ENCODE measurements at places on chromosomes 13 and 19.

DNA sequence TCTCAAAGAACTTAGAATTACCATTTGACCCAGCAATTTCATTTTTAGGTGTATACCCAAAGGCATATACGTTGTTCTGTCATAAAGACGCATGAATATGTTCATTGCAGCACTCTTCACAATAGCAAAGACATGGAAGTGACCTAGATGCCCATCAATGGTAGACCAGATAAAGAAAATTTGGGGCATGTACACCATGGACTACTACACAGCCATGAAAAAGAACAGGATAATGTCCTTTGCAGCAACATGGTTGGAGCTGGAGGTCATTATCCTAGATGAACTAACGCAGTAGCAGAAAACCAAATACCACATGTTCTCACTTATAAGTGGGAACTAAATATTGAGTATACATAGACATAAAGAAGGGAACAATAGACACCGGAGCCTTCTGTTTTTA is 20.7 kb downstream of the PAN3 start:
- DNase-seq = no peak

DNA sequence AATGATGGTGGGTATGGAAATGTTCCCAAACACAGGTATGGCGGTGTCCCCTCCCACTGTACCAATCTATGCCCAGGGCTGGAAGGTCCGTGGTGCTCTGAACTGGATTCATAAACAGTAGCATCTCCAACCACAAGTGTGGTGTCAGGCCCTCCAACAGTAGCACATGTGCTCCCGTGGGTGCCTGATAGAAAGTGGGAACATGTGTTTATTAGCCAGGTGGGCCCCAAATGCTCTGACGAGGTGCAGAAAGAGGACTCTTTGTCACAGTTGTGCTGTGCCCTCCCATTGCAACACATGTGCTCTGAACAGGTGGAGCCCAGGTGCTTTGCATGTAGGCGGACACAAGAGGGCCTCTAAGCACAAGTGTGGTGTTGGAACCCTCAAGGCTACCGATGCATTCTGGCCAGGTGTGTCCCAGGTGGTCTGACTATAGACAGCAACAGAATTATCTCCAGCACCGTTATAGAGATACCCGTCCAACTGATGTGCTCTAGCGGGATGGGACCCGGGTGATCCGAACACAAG is 75.4 kb upstream of the ZNF30 start:
- DNase-seq = peak; percentile 12

- no peak for DNase-seq
These were observed 57.7 kb downstream of the ANKRD10 start for GRCh38 chr13:110856942-110857835.

DNA sequence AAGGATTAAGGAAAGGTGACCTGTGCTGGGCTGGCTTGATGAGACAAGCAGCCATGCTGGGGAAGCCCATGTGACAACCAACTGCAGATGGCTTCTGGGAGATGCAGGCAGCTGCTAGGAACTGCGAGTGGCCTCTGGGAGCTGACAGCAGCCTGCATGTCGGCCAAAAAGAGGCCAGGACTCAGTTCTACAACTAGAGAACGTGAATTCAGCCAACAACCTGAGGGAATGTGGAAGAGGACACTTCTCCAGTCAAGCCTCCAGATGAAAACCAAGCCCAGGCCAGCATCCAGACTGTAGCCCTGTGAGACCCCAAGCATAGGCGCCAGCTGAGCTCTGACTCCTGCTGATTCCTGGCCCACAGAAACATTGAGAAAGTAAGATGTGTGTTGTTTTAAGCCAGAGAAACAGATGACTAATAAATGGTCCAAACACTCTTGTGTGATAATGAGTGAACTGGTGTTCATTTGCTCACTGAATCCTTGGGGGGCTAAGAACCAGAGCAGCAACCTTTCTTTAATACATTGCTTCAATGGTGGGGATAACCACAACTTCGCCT is 45.0 kb downstream of the SLC7A1 start:
- DNase-seq = no peak

GRCh38 chr13:65378943-65379519 is 1851.1 kb downstream of the PCDH9 start:
- peak; percentile 5 for DNase-seq

DNA sequence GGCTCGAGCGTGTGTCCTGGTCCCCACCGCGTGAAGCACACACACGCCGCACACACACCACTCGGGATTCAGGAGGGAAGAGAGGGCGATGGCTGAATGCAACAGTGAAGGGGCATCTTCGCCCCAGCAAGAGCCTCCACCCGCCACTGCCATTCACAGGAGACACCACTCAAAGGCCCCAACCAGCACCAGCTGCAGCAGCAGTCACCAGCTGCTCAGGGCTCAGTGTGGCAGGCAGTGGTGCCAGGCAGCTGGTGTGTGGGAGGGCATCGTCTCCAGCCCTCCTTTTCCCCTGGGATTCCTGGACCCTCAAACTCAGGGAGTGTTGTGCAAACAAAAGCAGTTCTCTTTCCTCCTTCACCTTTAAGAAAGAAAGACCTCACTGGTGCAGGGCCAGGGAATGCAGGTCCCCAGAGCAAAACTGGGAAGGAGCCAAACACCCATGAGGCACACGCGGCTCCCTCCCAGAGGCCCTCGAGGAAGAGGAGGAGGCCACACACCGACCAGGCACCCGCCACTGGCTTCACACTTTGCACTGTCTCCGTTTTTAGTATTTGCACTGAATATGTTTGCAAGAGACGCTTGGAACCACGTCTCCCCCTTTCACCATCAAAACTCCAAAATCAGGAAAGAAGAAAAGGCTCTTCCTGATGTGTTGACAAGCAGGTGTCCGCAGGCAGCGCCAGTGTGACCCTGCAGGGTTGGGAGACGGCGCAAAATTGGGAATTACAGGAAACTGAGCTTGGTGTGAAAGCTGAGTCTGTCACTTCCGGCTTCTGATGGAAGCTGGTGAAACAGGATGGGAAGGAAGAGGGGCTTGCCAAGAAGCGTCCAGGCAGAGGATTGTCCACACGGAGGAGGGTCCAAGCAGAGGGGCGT is 26.4 kb upstream of the F7 start:
- DNase-seq = no peak

- no peak for DNase-seq
These were observed 93.8 kb downstream of the SLC7A1 start for GRCh38 chr13:29501674-29502073.

GRCh38 chr13:90428522-90429210 is 918.8 kb upstream of the MIR17HG start:
- no peak for DNase-seq
